ENCODE measurements at places on chromosomes 12 and 14.

DNA sequence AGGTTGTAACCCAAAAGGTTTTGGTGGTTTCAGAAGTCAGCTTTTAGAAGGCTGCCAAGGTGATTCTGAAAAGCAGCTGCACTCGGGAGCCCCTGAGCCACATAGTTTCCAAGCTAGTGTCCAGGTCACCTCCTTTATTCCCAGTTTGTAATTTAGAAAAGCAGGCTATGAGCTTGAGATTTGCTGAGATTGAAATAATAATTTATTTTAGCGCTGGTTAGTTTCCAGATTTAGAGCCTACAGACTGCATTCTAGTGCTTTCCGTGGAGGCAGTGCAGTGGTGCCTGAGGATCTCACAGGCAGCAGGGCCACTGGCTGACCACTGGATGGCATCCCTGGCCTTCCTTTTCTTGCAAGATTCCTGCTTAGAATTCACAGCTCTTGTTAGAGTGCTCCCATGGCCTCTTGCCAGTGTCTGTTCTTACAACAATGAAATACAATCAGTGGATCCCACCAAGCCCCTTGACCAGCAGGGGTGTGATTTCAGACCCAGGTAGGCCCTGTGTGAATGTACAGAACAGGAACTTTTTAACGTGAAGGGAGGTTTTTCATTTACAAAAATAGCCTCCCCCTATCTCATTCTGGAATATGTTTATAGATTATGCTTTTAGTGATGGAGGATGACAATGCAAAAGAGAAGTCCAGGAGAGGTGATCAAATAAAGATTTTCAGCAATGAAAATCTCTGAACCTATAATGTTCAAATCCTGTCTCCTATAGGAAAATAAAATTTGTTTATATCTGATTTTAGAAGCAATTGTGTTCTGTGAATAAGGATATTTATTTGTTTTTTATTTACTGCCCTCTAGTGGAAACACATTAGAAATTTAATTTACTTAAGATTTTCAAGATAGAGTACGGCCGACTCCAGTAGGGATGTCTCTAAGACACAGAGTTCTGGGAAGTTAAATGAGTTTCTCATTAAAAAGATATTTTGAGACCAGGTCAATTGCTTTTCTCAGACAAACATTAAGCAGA, 362.1 kb upstream of the STXBP6 start:
- H3K36me3 ChIP-seq: no peaks in the 10 kb centered on the region
- H3K4me3 ChIP-seq: no peak overlapping the region
- no peak for DNase-seq
- H3K27ac ChIP-seq: no peak overlapping the region
- H3K4me1 ChIP-seq: no peaks in the 10 kb centered on the region

DNA sequence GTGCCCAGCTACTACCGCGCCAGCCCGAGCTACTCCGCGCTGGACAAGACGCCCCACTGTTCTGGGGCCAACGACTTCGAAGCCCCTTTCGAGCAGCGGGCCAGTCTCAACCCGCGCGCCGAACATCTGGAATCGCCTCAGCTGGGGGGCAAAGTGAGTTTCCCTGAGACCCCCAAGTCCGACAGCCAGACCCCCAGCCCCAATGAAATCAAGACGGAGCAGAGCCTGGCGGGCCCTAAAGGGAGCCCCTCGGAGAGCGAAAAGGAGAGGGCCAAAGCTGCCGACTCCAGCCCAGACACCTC, 697 bp downstream of the HOXC10 start:
- peaks cover 26% of the 10 kb centered on the region for H3K4me1 ChIP-seq
- H3K36me3 ChIP-seq: peaks cover 11% of the 10 kb centered on the region
- H3K27ac ChIP-seq: peak overlapping the region; percentile 93
- DNase-seq: no peak
- peaks cover 83% of the 10 kb centered on the region for H3K27me3 ChIP-seq

DNA sequence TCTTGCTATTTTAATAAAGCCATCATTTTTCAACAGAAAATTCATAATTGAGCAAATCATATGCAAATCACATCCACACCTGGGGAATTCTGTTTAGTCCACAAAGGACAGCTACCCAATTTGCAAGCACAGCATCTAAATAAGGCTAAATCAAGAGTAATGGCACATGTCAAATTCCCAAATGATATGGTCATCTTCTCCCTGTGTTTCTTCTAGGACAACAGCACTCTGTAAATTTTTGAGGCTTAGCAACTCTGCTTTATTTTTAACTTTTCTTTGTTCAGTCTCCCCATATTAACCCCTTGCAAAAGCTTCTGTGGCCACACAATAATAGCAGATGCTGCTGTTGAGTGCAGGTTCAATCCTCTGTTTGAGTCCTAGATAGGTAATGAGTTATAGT, 155.6 kb upstream of the DAAM1 start:
- H3K27me3 ChIP-seq: no peaks in the 10 kb centered on the region
- no peaks in the 10 kb centered on the region for H3K36me3 ChIP-seq
- H3K27ac ChIP-seq: no peak overlapping the region
- no peak for DNase-seq

DNA sequence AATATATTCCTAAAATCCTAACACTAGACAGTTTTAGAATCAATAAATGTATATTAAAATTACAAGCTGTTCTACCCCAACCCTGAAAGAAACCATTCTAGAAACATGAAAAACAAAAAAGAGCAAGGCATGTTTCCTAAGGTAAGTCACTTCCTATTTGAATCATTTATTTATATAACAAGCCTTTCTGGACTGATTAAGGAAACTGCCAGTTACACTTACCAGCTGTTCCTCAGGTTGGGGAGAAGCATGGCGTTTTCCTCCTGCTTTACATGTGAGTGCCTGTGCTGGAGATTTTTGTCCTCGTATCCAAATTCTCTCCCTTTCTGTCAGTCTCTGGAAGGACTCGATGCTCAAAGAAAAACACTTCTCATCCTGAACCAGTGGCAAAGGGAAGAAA, 183.3 kb downstream of the EFCAB11 start:
- peaks cover 34% of the 10 kb centered on the region for H3K4me1 ChIP-seq
- no peak for DNase-seq
- H3K36me3 ChIP-seq: peaks cover 2% of the 10 kb centered on the region
- H3K4me3 ChIP-seq: no peak overlapping the region
- peaks cover 5% of the 10 kb centered on the region for H3K27me3 ChIP-seq

GRCh38 chr12:124371970-124372555, 77.2 kb downstream of the RFLNA start:
- H3K4me1 ChIP-seq: no peaks in the 10 kb centered on the region
- no peak for DNase-seq
- H3K4me3 ChIP-seq: no peak overlapping the region
- H3K27me3 ChIP-seq: no peaks in the 10 kb centered on the region
- peak overlapping the region; percentile 42 for H3K27ac ChIP-seq
- H3K36me3 ChIP-seq: peaks cover 51% of the 10 kb centered on the region

DNA sequence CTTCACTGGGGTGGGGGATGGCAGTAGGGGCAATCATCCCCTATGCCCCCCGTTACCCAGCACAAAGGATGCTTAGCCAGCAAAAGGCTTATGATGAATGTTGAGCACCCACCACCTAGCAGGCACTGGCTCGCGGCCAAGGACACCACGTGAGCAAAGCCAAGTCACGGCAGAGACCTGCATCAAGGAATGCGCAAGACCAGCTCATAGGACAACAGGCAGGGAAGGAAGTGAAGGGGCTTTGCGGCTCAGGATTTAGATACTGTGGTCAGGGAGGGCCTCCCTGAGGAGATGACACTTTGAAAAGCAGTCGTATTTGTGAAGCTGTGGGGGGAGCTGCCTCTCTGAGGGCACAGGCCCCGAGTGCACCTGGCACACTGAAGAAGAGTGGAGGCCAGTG, 32.8 kb downstream of the SH2B3 start:
- peak overlapping the region; percentile 82 for H3K27ac ChIP-seq
- peaks cover 75% of the 10 kb centered on the region for H3K4me1 ChIP-seq
- H3K27me3 ChIP-seq: no peaks in the 10 kb centered on the region

GRCh38 chr14:80304125-80304766, 92.9 kb upstream of the DIO2 start:
- H3K27me3 ChIP-seq: no peaks in the 10 kb centered on the region
- H3K36me3 ChIP-seq: no peaks in the 10 kb centered on the region
- DNase-seq: no peak
- no peaks in the 10 kb centered on the region for H3K4me1 ChIP-seq
- H3K27ac ChIP-seq: no peak overlapping the region

GRCh38 chr12:3380200-3381043, 110.6 kb upstream of the PRMT8 start:
- no peaks in the 10 kb centered on the region for H3K36me3 ChIP-seq
- no peak for DNase-seq
- no peak overlapping the region for H3K4me3 ChIP-seq
- no peaks in the 10 kb centered on the region for H3K4me1 ChIP-seq
- peaks cover 12% of the 10 kb centered on the region for H3K27me3 ChIP-seq
